Right hindlimb (tissue), 1 donor: ENCODE measurements at places on chromosomes 3 and 15.
A peak's percentile ranks its signal among the peaks of the same experiment; 100 is the strongest.

DNA sequence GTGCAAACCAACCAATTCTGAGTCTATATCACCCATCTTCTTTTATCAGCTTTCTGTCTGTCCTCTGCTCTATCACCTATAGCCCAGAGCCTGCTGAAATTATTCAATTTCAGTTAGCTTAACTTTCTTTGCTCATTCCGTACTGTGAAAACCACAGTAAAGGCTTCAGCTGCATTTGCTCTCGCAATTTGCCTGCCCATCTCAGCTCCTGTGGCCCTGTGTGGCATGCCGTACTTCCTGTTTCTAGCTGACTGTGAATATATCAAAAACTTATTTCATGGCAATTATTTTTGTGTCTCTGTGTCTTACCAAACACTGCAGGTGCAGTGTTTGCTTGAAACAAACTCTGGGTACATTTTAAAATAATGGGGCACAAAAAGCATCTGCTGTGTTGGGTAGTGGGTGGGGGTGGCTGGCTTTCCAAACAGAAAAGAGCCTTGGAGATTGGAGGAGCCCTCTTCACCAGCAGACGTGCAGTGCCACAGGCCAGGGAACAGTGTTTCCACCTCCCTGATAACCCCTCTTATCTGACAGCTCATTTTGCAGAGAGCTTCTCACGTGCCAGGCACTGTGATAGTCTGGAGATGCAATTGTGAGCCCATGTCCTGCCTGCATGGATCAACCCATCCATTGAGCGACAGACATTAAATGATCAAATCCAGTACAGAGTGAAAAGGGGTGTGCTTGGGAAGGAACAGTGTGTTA lies 45.2 kb downstream of the GASK1A start:
- no peak for DNase-seq

DNA sequence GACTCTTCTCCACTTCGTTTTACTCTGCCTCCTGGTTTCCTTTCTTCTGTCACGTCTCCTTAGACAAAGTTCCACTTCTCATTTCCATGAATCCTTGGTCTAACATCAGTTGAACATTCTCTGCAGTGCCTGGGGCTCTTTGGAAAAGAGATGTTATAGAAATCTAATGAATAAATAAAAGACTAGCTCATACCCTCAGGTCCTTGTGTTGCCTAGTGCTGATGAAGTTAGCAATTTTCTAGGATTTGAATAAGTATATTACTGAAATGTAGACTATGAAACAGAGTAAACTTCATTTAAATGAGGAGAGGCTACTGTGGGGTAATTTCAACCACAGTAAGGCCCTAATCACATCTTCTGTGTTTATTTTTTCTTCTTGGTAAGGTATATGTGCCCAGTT lies 146.9 kb upstream of the CADPS start:
- no peak for DNase-seq

DNA sequence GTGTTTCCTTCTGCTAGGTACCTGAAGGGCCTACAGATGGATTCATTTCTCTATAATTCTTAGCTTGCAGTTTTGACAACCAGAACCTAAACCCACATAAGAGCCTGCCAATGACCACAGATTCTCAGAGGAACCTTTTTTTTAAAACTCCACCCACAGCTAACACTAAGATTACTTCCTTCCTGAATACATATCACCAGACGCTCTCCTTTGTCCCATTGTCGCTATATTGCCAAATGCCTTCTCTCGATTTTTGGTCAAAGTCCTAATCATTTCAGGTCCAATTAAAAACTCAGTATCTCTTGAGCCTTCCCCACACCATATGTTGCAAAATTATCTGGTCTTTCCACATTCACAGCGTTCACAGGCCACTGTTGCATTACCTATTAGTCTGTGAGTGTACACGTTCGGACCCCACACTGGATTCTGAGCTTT lies 12.4 kb downstream of the ZNF710 start:
- DNase-seq: no peak

DNA sequence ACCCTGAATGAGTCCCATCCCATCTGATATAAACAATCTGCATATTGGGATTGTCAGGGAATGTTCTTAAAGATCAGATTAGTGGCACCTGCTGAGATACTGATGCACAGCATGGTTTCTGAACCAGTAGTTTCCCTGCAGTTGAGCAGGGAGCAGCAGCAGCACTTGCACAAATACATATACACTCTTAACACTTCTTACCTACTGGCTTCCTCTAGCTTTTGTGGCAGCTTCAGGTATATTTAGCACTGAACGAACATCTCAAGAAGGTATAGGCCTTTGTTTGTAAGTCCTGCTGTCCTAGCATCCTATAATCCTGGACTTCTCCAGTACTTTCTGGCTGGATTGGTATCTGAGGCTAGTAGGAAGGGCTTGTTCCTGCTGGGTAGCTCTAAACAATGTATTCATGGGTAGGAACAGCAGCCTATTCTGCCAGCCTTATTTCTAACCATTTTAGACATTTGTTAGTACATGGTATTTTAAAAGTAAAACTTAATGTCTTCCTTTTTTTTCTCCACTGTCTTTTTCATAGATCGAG lies 4.5 kb downstream of the B2M start:
- no peak for DNase-seq

DNA sequence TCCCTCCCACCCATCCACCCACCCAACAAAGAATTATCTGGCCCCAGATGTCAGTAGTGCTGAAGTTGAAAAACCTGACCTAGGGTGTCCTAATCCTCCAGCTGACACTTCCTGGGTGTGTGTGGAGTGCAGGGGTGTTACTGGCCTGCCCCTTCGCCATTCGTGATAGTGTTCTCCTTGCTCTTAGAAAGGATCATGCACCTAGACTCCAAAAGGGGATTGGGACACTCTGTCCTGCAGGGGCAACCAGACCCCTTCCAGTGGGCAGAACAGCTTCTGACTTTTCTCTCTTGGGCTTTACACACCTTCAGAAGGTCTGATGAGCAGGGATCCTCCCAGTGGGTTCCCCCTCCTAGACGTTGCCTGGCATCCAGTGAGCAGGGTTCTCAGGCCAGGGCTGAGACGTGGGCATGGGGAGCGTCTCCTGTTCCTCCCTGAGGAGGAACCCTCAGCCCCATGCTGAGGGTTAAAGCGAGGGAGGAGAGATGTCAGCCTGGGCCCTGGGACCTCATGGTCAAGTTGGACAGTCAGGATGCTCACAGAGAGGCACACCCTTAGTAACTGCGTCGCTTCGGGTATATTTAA lies 75.0 kb downstream of the AAGAB start:
- DNase-seq: no peak

- DNase-seq: no peak
Measured at GRCh38 chr15:53573091-53573490, 186.4 kb downstream of the WDR72 start.

GRCh38 chr3:169120928-169121327 lies 542.6 kb downstream of the MECOM start:
- no peak for DNase-seq

DNA sequence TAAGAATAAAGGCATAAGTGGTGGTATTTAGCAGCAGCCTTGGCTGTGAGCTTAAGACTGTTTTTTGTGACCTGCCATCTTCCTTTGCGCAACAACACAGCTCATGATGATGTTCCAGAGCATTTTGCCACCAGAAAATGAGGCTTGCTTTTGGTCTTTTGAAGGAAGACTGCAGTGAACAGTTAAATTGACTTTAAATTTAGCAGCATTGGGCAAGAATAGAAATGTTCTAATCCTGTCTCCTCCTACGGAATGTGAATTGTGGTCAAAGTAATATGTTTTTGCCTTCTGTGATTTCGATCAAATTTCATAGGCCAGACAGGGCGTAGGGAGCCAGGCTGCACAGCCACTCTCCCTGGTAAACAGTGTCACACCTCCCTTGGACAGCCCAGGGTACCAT lies 460.7 kb upstream of the RASGRP1 start:
- DNase-seq: no peak

- peak; percentile 24 for DNase-seq
Measured at GRCh38 chr3:72768006-72768441, 80.2 kb downstream of the SHQ1 start.

DNA sequence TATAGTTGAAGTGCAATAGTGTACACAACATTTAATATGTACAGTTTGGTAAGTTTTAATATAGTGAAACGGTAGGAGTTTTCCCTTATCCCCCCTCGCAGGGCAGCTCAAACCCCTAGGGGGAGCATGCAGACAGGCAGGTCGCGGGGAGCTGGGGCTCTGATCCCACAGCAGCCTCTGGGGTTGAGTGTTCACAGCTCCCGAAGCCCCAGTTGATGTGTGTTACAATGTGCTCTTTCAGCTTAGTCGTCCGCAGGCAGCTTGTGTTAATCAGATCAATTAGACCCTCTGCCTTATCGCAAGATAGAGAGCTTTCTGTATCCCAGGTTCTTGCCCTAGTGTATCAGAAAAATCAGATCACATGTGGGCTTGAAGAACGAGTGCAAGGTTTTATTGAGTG lies 143.1 kb upstream of the CHRNA7 start:
- DNase-seq: no peak

- no peak for DNase-seq
Measured at GRCh38 chr3:50536471-50537180, 30.9 kb downstream of the C3orf18 start.

DNA sequence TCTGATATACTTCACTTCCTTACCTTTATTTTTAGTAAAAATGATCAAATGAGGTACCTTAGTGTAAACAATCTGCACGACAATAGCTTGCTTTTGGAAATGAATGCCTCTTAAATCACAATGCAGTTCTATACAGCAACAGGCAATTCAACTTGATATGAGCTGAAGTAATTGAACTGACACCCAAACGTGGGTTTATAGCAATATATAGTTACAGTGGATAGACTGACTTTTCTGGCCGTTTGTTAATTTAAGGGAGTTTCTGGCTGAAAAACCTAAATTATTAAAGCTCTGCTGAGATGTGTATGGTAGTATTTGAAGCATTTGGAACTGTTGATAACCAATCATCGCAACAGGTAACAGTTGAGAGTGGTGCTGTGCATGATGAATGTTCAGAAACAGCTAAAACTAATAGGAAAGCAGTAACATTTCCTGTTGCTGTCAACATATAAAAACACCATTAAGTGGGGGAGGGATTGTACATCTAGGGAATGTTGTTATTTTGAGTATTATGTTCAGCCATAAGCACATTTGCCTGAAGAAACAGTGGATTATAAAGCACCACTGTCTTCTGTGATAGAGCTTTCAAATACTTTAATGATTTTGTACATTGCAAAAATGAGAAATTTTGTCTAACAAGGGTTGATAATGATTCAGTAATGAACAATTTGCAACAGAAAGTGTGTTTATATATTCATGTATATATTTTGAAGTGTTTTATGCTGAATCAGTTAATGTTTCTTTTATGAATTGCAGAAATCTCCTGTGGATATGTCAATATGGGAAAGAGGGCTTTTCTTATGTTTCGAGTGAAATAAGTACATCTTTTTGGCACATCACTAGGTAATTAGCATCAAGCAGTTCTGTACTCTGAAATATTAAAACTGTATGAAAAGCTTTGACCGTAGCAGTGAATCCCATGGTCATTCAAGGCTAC lies 176.1 kb downstream of the TCF12 start:
- DNase-seq: no peak

DNA sequence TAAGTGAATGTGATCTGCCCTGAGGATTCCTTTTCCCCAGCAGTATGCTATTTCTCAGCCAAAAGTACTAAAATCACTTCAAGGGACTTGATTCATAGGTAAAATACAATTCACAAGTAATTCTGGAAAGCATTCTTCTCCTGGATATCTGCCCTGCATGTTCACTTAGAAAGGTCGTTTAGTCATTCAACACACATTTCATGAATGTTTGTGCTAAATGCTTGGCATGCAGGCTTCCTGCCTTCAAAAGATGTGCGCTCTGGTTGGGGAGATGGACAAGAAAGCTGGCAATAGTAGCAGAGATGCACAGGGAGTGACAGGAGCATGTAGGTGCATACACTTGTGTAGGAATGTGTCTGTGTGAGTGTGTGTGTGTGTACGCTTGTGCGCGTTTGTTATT lies 360.7 kb downstream of the PTPRG start:
- DNase-seq: no peak

DNA sequence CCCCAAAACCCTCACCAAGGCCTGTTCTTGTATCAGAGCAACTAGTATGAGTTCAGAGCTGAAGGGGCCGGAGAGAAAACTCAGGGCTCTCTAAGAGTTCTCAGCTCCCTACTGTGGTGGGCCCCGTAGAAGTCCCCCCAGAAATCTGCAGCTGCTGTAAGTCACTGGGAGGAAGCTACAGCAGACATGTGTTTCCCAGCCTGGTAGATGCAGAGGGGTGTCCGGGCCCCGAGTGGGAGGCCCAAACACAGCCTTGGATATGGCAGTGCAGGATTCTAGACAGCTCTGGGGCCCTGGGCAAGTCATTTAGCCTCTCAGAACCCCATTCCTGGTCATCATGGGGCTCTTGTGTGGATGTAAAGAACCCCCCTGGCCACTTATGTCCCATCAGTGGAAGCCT lies 39.2 kb upstream of the CSPG4 start:
- no peak for DNase-seq

- DNase-seq: no peak
Measured at GRCh38 chr3:144463911-144464310, 492.3 kb downstream of the DIPK2A start.

- no peak for DNase-seq
Measured at GRCh38 chr3:130968221-130968620, 58.4 kb downstream of the ASTE1 start.

DNA sequence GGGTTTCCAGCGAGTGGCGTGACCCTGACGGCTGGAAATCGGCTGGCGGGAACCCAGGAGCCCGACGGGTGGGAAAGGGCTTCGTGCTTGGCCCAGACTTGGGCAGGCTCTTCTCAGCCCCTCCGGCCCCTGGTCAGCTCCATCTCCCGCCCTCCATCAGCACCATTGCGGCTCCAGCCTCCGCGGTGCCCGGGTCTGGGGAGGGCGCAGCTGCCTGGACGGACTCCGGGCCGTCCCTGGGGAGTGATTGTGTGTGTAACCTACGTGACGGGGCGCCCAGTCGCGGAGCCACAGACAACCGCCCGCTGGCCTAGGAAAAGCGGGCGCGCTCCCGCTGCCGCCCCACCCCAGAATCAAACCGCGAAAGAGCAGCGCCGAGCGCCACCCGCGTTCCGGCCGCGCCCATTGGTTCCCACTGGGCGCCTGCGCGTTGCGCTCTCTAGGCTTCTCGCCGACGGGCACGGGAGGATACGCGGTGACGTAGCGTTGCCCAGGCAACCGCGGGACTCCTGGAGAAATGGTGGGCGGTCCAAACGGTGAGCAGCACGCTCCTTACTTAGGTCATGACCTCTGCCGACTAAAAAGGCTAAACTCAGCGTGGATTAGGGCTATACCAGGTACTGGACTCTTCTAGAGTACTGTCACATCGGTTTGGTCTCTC lies at the start of gene CFAP20DC:
Gene CFAP20DC (minus strand): TSS at position 355 of the 661 bp plus-strand sequence. CDS start 394 bp downstream, outside the sequence.
- peak; percentile 96 for DNase-seq

GRCh38 chr15:74423431-74424257 lies 10.1 kb downstream of the SEMA7A start:
- DNase-seq: no peak
